ENCODE measurements at places on chromosomes 12 and 14. TPM values are rescaled to one million over a fixed set of nuclear protein-coding genes. Genes with fewer than 3 reads are reported as not detected.

Gene DYRK2
- 20.6 TPM for total RNA-seq

Gene SH2B3
- 34.6 TPM for total RNA-seq

Gene HCAR2
- 0.17 TPM for total RNA-seq

Gene PTGER2
- total RNA-seq, result 4.7 TPM

Gene BHLHE41
- total RNA-seq, result 81.0 TPM

Gene CLEC4D
- total RNA-seq, result not detected
